ENCODE measurements at places on chromosomes 3 and 15. TPM values are rescaled to one million over a fixed set of nuclear protein-coding genes. Genes with fewer than 3 reads are reported as not detected.
A peak's percentile ranks its signal among the peaks of the same experiment; 100 is the strongest.

- DNase-seq = no peak
These were observed 5.7 kb downstream of the ESYT3 start for GRCh38 chr3:138440121-138440521.

CCR4 gene
- 80.8 TPM for polyA plus RNA-seq

DNA sequence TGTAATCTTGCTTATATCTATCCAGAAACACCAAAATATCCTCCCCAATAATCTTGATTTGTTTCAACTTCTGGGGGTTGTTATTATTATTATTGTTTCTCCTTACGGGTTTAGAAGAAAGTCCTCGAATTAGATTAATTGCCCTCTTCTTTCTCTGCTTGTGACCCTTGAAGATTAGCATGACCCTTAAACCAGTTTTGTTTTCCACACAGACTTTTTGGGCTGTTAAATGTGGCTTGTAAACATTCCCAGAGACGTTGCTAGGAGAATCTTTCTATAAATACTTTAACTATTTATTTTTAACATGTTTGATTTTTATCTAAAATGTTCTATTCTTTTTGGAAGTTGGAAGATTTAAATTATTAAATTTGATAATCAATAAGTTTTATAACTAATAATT is 4.3 kb upstream of the SUCNR1 start:
- DNase-seq = no peak

FGD5 gene
- polyA plus RNA-seq = 0.13 TPM

GRCh38 chr15:41022487-41023090 is 69.3 kb downstream of the CHAC1 start:
- DNase-seq = peak; percentile 9

GABRR3 gene
- not detected for polyA plus RNA-seq

GRCh38 chr3:130084436-130084980 is 2.9 kb downstream of the ALG1L2 start:
- no peak for DNase-seq

ROPN1 gene
- polyA plus RNA-seq = not detected

DNA sequence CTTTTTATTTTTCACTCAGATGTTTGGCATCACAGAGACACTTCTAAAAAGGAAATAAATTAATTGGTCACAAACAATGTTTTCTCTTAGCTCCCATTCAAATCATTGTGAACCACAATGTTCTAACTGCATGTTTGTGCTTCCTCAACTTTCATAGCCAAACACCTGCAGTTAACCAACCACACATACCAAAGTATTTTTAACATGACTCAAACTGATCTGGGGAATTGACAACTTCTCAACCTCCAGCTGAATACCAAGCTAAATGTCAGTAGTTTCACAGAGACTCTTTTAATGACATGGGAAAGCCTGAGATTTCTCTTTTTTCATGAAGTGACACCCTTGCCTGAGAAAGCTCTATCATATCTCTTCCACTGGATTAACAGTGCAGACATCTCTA is 217.9 kb upstream of the MME start:
- no peak for DNase-seq

DNA sequence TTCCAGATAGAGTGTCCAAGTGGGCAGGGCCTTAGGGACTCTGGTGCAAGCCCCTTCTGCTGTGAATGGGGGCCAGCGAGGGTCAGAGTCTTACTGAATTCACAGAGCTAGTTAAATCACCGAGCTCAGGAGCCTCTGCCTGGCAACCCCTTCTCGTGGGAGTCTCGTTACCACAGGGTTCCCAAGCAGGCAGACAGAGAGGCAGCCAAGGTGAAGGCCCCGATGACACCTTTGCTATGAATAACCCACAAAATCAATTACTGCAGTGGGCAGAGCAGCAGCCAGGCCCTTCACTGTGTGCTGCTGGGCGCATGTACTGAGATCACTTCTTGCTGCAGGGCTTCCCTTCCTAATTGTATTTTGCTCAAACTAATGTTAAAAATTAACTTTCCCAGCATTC is 56.9 kb downstream of the SPSB4 start:
- DNase-seq = no peak
